ENCODE measurements at places on chromosomes 12 and 14.

- ATAC-seq = no peak
These were observed 26.5 kb downstream of the AP5M1 start for GRCh38 chr14:57295239-57295638.

DNA sequence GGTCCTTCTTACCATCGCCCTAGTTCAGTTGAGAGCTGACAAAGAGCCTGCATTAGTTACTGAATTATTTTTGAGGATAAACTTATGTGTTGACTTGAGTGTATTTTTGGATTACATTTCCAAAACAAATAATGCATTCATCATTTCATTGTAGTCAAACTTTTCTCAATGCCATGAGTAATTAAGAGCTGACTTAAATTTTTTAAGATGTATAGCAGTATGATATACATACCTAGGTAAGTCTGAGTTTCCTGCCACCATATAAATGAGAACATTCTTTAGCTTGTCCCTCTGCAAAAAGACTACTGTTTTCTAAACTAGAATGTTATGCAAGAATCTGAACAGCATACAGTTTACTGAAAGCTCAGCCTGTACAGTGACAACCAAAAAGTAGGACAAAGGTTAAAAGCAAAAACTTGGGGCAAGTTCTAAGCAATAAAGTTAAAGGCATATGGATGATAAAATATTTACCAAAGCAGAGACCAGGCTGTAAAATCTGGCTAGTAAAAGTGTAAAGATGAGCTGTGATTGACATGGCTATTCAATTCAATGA lies 82.1 kb upstream of the FERMT2 start:
- peak; percentile 21 for ATAC-seq

DNA sequence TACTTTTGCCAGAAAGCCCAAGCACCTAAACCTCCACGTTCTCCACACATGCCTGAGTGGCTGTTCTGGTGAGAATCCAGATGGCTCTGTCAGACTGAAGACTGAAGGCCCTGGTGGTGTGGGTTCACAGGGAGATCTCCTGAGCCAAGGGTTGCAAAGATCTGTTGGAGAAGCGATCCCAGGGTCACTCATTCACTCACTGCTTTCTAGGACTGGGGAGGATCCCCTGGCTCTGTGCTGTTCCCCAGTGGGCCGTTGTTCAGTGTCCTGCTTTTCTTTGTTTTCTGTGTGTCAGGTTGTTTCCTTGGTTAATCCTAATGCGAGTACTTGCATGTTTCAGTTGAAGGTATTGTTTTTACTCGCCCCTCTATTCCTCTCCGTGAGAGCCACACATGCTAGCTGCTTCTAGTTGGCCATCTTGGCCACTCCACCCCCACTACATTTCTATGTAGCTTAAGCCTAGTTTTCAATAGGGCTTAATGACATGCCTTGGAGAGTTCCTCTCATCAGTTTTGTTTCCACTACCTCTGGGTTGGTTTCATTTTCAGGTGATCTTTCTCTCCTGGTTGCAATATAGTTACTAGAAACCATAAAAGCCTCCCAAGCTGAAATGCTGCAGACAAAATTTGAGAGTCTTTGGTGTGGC lies 144.5 kb upstream of the SLC38A2 start:
- ATAC-seq = no peak

- no peak for ATAC-seq
These were observed 107.0 kb downstream of the EXOC5 start for GRCh38 chr14:57161583-57162234.

DNA sequence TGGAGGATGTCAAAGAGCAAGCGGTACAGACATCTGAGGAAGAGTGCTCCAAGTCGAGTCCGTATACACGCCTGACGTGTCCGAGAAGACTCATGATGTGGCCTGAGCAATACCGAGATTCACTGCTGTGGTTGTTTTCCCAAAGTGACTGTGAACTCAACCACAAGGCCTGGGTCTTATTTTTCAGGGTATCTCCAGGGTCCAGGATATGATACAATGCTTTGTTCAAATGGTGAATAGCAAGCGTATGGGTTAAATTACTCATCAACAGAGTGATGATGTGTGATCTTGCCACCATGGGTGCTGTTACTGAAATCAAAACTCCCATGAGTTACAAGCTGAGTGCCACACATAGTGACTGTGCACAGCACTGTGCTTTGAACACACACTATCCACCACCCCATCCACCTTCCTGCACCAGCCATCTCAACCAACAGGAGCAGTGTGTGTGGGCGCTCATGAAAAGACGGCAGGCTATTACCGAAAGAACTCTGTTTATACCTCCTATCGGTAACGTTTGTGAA lies 109.6 kb downstream of the BCAT1 start:
- ATAC-seq = no peak

DNA sequence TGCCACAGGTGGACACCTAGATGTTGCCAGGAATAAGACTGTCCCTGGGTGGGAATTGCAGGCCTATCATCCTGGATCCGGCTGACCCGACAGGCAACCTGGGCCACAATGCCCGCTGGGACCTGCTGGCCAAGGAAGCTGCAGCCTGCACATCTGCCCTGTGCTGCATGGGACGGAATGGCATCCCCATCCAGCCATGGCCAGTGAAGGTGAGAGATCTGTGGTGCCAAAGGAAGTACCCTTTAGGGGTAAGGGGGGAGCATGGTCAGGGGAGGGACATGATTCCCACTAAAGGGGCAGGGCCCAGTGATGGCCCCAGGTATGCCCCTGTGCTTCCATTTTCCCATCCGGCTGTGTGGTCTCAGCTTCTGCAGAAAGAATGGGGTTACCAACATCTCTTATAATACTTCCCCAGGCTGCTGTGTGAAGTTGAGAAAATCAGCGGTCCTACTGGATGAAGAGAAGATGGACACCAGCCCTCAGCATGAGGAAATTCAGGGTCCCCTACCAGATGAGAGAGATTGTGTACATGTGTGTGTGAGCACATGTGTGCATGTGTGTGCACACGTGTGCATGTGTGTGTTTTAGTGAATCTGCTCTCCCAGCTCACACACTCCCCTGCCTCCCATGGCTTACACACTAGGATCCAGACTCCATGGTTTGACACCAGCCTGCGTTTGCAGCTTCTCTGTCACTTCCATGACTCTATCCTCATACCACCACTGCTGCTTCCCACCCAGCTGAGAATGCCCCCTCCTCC lies 8.6 kb upstream of the OAS2 start:
- ATAC-seq = no peak

DNA sequence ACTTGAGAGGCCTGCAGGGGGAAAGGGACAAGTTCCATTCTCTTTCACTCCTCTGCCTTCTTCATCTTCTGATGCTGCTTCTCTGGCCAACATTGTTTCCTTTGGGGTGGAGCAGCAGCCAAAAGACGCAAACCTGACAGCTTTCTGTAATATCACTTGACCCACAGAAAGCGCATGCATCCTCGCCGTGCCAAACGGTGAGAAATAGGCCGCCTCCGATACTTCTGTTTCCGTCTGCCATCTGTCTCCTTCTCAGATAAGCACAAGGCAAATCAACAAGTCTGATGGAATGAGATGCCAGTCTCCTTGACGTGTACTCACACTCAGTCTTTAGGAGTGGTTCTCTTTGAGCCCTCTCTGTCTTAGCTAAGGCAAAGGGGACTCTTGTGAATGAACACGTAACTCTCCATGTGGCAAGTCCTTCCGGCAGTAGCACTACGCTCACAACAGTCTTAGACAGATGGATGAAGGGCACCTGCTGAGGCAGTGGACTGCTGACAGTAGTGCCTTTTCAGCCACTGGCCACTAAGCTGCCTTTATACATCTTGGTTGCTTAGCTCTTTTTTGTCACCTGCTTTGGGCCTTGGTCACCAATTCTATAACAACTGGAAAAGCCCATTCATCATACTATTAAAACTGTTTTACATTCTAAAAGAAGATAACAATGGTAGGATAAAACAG lies 214.1 kb downstream of the FBXL14 start:
- ATAC-seq = no peak

DNA sequence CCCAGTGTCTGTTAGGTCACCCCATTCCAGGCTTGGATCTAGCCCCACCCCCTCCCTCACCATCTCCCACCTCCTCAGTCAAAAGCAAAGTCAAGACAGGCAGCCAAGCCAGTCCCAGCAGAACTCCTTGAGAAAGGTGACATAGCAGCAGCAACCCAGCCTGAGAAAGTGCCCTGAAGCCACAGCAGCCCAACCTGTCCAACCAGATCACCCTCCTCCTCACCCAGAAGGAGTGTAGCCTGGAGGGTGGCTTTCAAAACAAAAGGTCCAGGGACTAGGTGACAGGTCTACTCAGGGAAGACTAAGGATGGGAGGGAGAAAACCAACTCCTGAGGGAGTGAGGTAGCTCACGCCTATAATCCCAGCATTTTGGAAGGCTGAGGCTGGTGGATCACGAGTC lies 5.2 kb downstream of the RAB15 start:
- ATAC-seq = no peak

- ATAC-seq = no peak
These were observed 44.3 kb downstream of the TEAD4 start for GRCh38 chr12:3003357-3003992.

DNA sequence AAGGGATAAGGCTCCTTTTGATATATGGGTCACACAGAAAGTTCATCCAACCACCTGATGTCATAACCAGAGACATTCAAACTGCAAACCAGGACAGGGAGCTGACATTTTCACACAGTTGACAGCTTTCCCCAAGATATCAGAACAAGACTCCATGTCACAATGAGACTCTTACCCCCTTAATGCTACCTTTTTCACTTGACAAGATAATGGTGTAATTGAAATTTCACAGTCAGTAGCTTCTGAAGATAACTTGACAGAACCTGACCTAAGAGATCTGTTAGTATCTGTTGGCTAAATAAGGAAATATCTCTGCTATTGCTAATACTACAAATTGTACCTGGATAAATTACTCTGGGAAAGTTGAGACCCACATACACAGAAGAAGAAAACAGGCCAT lies 187.3 kb downstream of the C12orf50 start:
- ATAC-seq = no peak

DNA sequence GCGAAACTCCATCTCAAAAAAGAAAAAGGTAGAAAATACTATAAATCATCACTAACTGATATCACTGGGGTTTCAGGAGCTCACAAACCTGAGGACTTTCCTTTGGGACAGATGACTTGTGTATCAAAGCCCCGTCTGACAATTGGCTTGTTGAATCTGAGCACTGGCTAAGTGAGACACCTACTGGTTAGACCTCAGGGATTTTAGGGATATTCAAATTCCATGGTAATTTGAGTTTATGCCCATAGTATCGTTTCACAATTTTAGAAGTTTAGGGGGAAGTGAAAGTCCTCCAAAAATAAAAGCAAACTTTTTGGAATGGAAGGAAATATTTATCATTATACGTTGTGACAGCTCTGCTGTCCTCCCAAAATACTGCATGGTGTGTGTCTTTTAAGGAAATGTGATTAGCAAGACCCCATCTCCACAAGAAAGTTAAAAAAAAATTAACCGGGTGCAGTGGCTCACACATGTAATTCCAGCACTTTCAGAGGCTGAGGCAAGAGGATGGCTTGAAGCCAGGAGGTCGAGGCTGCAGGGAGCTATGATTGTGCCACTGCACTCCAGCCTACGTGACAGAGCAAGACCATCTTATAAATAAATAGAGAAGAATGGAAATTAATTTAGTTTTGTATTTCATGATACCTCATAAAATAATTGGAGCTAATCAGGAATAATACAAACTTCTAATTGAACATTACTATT lies 49.2 kb downstream of the FBXL14 start:
- ATAC-seq = peak; percentile 37

- no peak for ATAC-seq
These were observed 19.3 kb downstream of the BRF1 start for GRCh38 chr14:105281371-105282097.

- no peak for ATAC-seq
These were observed 81.0 kb downstream of the ETV6 start for GRCh38 chr12:11730299-11731041.

DNA sequence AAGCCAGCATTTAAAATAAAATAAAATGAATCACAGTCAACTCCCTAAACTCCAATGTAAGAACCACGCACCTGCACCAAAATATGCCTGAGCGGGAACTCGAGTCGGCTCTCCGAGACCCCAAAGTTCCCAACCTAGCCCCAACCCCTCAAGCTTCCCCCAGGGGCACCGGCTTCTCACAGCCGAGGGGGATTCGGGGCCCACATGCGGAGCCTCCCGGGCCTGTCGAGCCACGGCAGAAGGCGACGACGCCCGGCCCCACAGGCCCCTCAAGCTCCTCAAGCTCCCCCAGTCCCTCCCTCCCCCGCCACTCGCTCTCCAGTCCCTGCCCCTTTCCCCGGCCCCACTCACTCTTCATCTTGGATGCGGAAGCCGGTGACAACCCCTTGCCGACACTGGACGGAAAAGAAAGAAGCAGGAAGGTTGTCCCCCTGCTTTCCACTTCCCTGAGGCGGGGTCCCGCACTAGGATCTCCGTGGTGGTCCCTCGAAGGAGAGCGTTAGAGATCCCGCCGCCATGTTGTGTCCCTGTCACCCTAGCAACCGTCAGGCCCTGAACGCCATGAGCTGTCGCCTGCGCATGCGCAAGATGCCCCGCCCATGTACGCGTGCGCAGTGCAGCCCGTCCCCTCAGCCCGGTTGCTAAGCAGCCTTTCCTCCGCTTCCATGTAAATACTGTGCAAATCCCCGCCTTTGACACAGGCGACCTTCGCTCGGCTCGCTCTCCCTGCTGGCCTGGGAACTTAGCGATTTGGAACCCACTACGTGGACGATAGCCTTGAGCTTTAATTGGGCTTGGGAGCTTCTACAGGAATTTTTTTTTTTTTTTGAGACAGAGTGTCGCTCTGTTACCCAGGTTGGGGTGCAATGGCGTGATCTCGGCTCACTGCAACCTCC lies at the start of gene MOK:
MOK (minus strand) TSS at position 554 of the 896 bp plus-strand sequence; CDS start at position 358, 196 bp downstream.
- ATAC-seq = peak; percentile 93

- ATAC-seq = no peak
These were observed 9.1 kb downstream of the ABCD2 start for GRCh38 chr12:39610436-39611025.

DNA sequence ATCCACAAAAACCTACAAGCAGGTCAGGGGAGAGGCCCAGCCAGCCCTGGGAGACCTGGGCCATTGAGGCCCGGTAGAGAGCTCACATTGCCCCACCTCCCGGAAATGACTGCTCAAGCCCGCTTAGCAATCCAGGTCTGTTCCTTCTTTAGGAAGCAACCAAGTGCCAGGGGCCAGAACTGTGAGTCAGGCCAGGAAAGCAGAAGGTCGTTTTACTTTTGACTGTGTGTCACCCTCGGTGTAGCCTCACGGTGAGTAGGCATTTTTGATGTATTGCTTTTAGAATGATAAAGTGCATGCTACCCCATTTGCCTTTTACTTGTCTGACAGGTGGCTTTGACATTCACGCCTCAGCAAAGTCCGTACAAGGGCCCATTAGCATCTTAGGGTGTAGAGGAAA lies 25.4 kb upstream of the PWP1 start:
- no peak for ATAC-seq

- ATAC-seq = no peak
These were observed 105.9 kb upstream of the ETV6 start for GRCh38 chr12:11543457-11544158.

DNA sequence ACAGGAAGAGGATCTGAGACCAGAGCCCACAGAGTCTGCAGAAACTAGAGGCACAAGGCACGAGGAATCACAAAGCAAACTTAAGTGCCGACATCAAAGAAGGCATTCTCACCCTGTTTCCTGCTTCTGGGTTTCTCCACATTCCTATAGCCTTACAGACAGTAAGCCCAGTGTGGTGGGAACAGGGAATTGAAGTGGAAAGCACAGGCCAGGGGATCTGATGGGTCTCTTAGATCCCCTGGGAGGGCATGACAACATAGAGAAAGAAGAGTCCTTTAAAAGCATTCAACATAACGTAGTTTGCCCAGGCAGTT lies 75.6 kb upstream of the FRMD6 start:
- ATAC-seq = no peak

- no peak for ATAC-seq
These were observed 73.4 kb downstream of the C12orf42 start for GRCh38 chr12:103422328-103422727.

- no peak for ATAC-seq
These were observed 39.7 kb downstream of the PSMA6 start for GRCh38 chr14:35331605-35332516.

GRCh38 chr12:14902465-14902864 lies 16.8 kb upstream of the MGP start:
- peak; percentile 83 for ATAC-seq
